NCI-H1694 treated with DMSO at 0.1 percent for 48 hours (cell line): ENCODE measurements at places on chromosomes 5 and 9.

GRCh38 chr5:127924606-127925005, 159.0 kb upstream of the SLC12A2 start:
- no peak for DNase-seq

DNA sequence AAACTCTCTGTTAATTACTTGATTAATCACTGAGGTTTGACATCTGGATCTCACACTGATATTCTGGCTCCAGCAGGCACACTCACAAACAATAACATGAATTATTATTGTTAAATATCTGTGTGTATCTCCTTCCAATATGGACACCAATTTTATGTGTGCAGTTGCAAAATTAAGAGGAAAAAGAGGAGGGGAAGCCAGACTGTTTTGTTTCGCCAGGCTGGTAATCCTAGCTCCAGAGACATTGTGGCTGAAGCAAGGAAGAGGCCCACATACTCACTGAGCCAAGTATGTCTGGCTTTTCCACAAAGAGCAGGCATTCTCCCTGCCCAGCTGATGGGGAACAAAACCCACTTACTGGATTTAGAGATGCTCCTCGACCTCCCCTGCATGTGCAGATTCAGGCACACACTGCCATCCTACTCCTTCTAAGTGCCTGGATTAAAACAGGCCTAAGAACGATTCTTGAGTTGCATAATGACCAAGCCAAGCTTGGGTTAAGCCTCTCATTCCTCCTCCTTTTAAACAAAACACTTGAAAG, 181.9 kb downstream of the ESM1 start:
- DNase-seq: no peak

DNA sequence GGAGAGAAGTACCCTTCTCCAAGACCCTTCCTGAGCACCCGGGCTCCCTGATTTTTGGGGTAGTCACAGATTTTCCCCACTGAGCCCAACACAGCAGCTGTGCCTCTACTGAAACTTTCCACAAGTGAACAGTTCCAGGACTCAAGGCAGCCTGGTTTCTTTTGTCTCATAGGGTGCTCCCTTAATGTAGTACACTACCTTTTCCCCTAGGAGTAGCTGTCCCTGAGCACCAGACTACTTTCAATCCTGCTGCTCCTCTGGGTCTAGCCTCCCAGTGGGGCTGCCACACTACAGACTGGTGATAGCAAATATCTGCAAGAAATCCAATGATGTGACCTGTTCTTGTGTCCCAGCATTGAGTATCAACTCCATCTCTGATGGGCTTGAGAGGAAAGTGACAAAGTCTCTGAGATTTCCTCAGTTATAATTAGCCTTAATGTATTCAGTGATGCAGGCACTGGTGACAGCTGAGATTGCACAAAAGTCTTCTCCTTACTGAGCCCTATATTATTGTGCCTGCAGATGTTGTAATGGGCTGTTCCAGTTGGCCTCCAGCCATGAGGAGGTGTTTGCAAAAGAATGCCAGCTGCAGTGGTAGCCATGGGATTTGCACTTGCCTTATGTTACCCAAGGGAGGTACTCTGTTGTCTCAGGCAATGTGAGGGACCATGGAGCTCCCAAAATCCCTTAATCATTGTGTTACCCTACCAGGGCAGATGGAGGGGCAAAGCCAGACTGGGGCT, 1802.5 kb downstream of the EFNA5 start:
- no peak for DNase-seq

DNA sequence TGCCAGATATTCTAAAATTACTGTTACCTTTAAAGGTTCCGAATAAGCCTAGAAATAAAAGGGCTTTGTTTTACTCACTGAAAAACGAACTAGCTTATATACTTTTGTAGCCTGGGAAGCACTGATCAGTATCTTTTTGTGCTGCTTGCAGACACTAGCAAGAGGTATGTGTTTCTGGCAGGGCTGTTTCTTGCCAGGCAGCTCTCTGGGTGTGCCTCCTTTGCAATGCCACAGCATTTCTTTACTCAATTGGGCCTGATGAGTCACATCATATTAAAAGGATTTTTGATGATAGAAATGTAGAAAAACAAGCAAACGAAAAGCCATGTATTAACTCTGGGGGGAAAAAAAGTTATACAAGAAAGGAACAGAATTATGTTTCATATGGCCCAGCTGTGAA, 35.6 kb downstream of the CD180 start:
- no peak for DNase-seq

- DNase-seq: no peak
These were observed 157.5 kb upstream of the BRINP1 start for GRCh38 chr9:119526698-119527097.

- DNase-seq: no peak
These were observed 149.7 kb downstream of the PRELID2 start for GRCh38 chr5:145685417-145685816.

DNA sequence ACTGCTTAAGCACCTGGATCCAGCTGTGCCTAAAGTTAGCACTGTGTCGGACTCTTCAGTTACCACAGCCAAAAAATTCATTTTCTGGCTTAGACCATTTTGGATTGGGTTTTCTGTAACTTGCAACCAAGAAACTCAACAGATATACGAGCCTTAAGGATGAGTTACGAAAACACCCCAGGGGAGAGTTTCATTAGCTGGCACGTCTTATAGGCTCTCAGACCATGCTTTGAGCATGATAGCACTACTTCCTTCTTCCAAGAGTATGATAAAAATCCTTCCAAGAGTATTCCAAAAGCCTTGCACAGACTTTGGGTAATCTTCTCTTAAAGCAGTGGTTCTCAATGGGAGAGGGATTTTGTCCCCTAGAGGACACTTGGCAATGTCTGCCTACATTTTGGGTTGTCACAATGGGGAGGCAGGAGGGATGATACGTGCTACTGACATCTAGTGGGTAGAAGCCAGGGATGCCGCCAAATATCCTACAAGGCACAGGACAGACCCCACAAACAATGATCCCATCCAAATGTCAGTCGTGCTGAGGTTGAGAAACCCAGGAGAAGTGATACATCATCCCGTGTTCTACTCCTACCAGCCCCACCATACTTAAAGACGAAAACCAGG, 64.8 kb downstream of the SMIM23 start:
- peak; percentile 32 for DNase-seq

DNA sequence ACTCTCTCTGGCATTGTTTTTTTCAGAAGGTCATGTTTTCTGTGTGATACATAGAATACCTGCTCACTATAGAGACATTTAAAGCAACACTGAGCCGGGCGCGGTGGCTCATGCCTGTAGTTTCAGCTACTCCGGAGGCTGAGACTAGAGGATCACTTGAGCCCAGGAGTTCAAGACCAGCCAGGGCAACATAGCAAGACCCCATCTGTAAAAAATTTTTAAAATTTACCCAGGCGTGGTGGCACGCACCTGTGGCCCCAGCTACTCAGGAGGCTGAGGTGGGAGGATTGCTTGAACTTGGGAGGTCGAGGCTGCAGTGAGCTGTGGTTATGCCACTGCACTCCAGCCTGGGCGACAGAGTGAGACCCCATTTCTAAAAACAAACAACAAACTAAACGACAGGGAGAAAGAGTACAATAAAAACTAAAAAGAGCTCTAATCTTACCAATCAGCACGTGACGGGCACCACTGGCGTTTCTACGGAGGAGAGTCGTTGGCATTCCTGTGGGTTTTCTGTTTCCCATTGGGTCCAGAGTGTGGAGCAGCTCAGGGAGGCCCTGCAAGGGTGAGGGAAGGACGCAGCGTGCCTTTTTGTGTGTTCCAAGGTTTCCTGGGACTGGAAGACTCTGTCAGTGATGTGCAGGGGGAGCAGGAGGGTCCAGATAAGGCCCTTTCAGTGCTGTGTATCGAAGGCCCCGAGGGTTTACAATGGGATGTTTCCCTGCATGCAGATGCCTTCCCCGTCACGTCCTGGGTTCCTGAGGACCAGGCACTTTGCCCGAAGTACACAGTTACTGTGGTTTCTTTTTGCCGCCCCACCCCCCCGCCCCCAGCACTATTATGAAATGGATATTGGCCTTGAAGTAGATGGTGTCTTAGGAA, 7.2 kb upstream of the RNU6ATAC start:
- DNase-seq: no peak
